ENCODE measurements at places on chromosomes 13 and 19.

- DNase-seq = no peak
Observed at GRCh38 chr19:48695743-48696352, at the start of gene FUT2. Gene FUT2, plus strand, starts transcription at chr19:48695971. Its CDS starts 6,986 bp downstream, at chr19:48702957.

- DNase-seq = no peak
Observed at GRCh38 chr13:98879957-98880356, 97.9 kb downstream of the DOCK9 start.

DNA sequence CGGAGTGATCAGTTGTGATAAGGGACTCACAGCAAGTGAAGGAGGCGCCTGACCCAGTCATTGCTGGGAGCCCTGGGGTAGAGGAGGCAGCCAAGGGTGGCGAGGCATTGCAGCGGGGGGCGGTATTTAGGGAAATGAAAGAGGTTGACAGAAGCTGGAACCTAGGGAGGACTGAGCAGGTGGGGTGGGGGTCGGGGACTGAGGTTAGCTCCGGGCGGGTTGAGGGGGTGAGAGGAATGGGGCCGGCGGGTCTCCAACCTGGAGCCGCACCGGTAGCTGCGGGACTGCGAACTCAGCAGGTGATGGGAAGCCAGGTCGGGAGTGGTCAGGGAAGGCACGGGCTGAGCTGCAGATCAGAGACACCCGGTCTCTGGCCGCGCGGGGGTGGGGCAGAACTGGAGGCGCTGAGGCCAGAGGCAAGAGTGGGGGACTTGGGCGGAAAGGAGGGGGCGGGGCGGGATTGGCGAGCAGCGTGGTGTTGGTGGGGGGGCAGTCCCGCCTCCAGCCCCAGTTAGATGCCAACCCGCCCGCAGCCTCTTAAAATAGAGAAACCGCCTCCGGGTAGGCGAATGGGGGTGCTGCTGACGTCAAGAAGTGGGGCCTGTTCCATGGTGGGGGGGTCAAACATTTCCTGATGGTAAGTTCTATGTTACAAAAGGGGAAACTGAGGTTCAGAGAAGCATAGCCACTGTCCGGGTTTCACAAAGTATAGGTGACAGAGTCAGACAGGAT is 1.5 kb downstream of the MAST3 start:
- DNase-seq = peak; percentile 33

DNA sequence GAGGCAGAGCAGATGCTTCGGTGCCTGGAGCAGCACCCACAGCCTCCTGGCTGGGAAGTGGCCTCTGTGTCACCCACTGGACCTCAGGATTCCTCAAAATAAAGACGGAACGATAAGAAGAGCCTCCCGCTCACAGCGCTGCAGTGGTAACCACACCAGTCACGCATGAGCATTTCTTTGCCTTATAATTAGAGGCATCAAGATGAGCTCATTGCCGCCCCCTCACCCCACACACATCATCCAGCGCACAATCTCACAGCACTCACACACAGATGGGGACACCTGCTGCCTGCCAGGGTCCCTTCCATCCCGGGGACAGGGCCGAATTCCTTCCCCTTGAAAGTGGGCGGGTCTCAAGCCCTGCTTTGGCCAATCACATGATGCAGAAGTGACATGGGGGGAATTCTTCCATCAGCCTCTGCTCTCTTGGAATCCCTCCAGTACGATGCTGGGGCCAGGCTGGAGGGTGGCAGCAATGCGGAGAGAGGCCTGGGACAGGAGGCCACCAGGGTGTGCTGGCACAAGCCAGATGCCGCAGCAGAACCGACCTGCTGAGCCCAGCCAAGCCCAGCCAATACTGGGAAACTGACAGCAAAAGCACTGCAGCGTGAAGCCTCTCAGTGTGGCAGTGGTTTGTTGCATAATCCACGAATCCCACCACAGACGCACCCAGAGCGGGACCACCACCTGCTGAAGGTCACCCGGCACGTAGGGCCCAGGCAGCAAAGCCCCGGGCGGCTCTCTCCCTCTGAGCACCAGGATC is 16.0 kb downstream of the PIP5K1C start:
- DNase-seq = no peak

- no peak for DNase-seq
Observed at GRCh38 chr13:33092073-33092987, 76.1 kb downstream of the KL start.

GRCh38 chr19:54178581-54179261 is 5.8 kb upstream of the TMC4 start:
- DNase-seq = peak; percentile 37

GRCh38 chr19:52584736-52585440 is 14.8 kb downstream of the ZNF701 start:
- DNase-seq = no peak

DNA sequence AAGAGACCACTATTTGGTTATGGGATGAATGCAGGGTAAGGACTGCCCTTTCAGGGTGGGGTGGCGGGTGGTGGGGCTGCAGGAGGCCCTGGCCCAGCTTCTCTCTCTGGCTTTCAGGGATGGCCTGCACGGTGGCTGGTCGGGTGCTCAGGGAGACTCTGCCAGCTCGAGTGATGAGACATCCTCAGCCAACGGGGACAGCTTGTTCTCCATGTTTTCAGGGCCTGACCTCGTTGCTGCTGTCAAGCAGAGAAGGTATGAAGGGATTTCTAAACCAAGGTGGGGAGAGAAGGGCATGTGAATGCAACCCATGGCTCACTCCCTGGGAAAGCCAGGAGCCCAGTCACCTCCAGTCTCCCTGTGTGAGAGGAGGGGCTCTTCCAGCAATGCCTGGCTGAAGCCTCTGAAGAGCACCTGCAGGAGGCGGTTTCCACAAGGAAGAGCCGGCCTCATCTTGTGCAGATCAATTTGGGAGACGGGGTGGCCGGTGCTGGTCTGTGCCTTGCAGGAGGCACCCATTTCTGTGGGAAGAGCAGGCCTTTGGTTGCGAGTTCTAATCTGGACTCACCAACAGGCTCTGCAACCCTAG is 16.0 kb upstream of the GPI start:
- no peak for DNase-seq

GRCh38 chr19:3381701-3382372 is 15.5 kb downstream of the NFIC start:
- no peak for DNase-seq

DNA sequence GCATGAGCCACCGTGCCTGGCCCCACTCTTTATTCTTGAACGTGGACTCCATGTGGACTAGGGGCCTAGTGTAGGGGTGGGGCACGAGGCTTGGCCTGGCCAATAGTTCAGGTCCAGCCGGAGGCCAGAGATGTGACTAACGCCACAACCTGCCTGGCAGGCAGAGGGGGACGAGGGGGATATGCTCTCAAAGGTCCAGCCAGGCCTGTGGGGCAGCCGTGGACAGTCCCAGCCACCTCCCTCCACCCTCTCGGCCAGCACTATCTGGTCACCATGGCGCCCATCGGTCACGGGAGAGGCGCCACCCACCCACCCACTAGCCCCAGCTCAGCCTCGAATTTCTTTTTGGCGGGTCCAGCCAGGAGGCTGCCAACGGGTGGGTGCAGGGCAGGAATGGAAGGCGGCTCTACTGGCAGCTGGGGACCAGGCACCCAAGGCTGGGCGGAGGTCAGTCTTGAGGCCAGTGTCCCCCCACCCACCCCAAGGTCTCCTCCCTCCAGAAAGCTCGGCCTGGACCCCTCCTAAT is 2.2 kb upstream of the CERS1 start:
- no peak for DNase-seq

- no peak for DNase-seq
Observed at GRCh38 chr13:113448545-113448884, 4.8 kb downstream of the ADPRHL1 start.

GRCh38 chr19:30373593-30373992 is 1.4 kb downstream of the ZNF536 start:
- DNase-seq = no peak

GRCh38 chr13:101262306-101262705 is 154.0 kb downstream of the NALCN start:
- no peak for DNase-seq

DNA sequence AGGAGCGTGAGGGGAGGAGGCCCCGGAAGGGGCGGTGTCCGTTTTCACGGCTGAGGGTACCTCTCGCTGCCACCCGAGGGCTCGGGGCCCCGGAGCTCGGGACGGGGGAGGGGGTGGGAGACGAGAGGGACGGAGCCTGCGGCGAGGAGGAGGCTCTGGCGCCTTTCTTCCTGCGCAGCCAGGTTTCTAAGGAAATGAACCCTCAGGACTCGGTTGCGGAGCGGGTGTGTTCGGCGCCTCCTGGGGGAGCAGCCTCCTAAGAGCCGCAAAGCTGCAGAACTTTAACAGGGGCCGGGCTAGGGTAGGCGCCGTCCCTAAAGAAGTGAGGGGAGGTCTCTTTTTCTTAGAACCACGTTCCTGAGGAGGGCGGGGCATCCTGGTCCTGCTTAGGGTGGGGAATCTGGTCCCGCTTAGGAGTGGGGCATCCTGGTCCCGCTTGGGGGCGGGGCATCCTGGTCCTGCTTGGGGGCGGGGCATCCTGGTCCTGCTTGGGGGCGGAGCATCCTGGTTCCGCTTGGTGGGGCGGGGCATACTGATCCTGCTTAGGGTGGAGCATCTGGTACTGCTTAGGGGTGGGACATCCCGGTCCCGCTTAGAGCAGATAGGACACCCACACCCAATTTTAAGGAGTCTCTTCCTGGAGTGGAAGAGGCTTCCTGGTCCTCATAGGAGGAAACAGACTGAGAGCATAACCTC is 6.2 kb downstream of the SYT5 start:
- DNase-seq = no peak

DNA sequence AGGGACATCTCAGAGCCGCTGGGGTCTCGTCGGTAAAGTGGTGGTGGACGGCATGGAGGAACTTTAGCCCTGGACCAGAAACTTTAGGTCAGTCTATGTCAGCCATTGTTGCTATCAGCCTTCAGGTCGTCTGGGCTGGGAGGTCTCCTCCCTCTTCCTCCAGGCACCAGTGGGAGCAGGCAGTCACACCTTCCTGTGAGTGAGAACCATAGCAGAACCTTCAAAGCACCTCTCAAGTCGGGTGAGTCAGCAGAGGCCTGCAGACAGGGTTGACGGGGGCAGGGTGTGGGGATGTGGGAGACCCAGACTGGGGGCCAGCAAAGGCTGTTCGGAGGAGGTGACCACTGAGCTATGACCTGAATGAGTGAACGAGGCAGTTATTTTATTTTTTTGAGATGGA is 15.4 kb upstream of the SBNO2 start:
- DNase-seq = no peak

DNA sequence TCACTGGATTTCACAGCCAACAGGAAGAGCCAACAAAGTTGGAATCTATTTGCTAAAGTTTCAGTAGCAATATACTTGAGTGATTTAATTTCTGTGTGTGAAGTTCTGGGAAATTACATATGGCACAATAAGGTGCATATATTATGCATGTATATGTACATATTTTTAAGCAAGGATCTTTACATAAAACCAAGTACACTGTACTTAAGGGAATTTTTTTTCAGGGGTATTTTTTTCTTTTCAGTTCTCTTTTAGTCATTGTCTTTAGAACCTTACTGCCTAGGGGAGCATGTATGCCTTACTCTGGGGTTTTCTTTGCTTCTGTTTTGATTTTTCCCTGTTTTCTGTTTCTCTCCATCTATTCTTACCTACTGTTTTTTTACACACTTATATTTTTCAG is 7.4 kb downstream of the RAP2A start:
- no peak for DNase-seq

DNA sequence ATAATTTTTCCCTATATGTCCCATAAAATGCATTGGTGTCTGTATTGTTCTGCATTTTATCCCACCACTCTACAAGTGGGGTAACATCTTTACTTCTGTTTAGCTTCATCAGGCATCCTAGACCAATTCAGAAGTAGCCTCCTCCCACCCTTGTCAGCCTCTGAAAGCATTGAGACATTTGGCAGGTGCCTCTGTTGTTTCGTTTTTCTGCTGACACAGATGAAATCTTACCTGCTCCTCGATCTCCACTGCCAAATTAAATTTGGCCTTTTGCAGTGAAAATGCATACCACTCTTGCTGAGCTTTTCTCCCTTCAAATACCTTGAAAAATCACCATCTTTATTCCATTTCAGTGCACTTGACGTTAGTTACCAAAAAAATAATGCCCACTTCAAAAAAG is 83.5 kb upstream of the STARD13 start:
- no peak for DNase-seq

DNA sequence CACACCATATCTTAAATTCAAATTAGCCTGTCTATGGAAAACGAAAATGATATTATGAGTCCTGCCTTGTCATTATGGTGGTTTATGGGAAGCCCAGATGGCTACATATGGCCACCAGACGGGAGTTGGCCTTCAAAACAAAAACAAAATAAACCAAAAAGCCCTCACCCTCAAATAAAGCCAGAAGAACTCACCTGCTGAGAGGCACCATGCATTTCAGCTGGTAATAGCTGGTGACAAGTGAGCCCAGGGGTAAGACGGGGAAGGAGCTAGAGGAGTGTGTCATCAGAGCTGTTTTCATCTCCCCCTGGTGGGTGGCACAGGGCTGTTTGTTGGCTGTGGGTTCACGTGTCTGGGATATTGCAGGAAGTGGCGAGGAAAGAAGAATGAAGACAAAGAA is 152.9 kb downstream of the EFNB2 start:
- no peak for DNase-seq

GRCh38 chr19:55693336-55693974 is 18.4 kb downstream of the EPN1 start:
- no peak for DNase-seq

DNA sequence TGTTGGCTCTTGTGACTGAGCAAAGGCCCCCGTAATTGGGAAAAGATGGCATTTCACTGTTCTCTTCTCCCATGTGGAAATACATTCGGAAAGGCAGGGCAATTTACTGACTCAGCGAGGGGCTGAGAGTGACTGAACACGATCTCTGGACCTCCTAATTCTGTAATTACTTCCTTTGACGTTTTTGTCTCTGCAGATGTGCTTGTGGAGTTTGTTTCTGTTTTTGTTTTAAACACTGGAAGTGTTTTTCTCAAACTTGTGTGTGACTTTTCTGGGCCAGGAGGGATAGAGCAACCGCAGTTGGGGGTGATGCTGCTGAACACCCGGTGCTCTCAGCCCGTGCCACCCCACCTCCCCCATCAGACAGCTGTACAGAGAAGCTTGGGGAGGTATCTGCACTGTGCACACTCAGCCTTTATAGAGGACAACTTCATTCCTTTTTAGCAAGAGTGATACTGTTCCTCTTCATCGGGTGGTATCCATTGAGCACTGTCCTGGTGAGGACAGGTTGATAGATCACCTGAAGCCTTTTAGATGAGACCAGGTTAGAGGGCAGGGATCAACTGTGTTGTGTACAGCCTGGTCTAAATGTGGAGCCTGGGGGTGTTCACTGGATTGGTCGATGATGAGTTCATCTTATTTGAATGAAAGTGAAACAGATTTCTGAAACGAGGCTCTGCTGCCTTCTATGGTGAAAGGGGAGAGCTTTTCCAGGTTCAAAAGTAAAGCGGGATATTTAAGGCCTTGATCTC is 117.4 kb downstream of the ESD start:
- peak; percentile 26 for DNase-seq

GRCh38 chr13:105474983-105475610 is 1060.4 kb downstream of the EFNB2 start:
- DNase-seq = no peak

- DNase-seq = no peak
Observed at GRCh38 chr13:25777509-25777908, 274.3 kb downstream of the SHISA2 start.

GRCh38 chr19:8262431-8262830 is 45.7 kb downstream of the CD320 start:
- DNase-seq = no peak

GRCh38 chr19:45790942-45791341 is 1.7 kb downstream of the DMWD start:
- DNase-seq = peak; percentile 70

Measured in central memory CD4-positive, alpha-beta T cell (primary cell).